HS-27A (cell line): ENCODE measurements at places on chromosomes 2 and 18.
A peak's percentile ranks its signal among the peaks of the same experiment; 100 is the strongest.

GRCh38 chr2:7634409-7634808 is 717.2 kb downstream of the RNF144A start:
- no peak for DNase-seq

- peak; percentile 31 for DNase-seq
These were observed 27.2 kb downstream of the CLUL1 start for GRCh38 chr18:623761-624620.

DNA sequence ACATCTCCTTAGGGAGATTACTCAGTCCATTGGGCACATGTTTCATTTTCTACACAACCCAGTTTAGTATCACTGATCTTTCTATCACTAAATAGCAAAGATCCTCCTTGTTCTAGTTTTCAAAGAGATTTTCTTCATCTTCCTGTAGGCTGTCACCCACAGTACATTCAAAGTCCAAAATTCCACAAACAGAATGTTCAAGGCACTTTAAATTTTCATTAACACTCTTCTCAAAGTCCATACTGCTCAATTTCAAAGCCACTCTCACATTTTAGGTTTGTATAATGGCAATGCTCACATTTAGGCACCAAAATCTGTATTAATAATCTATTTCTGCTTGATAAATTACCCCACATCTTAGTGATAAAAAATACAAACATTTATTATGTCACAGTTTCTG is 152.8 kb downstream of the FSIP2 start:
- DNase-seq: no peak

DNA sequence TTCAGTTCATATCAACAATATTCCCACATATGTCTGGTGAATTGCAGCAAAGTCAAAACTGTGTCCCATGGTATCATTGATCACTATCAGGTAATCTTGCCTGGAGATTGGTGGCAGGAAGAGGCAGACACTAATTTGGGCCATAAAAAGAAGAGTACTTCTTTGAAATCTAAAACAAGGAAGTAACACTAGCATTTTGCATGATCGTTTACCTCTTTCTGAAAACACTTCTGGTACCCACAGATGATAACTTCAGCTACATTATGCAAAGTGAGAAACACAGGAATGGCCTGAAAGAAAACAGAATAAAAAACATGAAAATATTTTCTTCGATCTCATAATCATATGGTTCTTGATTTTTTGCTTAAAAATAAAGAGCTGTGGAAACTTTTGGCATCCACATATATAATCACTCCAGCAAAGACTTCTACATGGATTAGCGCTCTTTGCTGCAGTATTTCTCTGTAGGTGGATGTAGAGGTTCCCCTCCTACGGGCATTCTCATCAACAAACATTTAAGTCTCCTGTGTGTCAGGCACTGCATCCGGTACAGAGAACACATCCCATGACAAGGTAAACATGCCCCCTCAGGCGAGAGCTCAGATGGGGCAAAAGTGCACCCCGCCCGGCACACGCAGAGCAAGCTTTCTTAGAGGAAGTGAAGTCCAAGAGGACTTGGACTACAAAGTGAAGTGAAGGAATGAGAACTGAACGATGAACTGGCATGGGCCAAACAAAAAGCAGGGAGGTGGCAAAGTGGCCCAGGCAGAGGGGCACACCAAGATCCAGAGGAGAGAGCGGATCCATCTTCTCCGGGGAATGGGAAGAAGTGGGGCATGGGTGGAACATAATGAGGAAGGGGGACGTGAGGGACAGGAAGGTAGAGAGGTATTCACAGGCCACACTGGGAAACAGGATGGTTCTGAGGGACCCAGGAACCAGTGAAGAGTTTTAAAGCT is 68.0 kb upstream of the RIOK3 start:
- no peak for DNase-seq

- DNase-seq: no peak
These were observed 85.6 kb upstream of the TAF1B start for GRCh38 chr2:9757501-9758264.

DNA sequence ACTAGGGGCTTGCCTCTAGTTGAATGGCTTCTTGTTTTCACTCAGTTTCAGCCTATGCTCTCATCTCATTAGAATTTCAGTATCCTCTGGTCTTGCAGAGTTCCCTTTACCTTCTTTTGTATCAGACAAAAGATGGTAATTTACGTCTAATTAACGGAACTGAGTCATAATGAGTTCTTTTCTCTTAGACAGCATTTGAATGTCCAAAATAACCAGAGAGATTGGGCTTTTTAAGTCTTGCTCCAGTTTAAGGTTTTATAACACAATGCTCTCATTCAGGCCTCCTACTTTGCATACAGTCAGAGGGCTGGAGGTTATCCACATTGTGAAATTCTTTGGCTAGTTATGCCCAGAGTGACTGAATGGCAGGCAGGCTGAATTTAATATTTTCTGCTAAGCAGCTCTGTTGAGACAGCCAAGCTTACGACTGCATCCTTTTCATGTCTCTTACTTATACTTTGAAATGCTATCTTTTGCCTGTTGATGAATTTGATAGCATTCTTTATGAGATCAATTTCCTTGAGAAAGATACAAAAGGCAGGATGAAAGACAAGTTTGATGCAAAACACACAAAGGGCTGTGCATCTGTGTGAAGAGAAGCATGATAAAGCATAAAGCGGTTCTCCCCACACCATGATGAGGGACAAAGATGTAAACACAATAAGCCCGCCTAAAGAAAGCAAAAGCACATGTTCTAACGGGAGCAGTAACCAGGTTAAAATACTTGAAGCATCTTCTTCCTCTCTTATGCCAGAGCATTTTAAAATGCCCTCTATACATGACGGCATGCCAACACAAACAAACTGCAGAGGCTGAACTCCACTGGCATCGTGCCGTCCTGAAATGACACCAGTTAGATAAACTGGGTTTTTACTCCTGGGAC is 90.0 kb downstream of the CDH2 start:
- no peak for DNase-seq

DNA sequence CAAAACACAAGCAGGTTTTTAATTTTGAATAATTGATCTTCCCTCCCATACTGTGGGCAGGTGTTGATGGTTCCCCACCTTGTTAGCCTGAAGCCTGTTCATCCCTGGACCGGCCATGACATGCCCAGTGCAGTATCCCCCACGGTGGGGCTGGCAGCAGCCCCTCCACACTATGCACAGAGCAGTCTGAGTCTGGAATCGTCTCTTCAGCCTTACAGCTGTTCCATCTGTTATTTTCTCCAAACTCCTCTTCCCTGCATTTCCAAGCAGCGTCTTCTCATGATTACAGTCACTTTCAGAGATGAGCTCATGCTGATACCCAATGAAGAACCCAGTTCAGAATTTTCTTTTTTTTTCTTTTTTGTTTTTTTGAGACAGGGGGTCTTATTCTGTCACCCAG is 68.2 kb downstream of the ADI1 start:
- no peak for DNase-seq

DNA sequence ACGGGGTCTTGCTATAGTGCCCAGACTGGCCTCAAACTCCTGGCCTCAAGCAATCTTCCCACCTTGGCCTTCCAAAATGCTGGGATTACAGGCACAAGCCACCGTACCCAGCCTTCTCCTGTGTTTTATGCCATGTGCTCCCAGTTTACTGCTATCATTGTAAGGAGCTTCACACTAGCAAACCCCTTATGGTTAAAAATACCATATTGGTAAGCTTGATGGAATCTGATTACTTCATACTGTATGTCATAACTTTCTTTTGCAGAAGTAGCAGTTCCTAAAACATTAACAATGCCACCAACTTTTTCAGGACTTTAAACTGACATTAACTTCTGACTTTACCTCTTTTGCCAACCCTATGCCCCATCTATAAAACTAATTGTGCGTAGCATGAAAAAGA is 36.2 kb downstream of the HAT1 start:
- DNase-seq: no peak

GRCh38 chr2:205746420-205746785 is 64.1 kb downstream of the NRP2 start:
- DNase-seq: no peak

DNA sequence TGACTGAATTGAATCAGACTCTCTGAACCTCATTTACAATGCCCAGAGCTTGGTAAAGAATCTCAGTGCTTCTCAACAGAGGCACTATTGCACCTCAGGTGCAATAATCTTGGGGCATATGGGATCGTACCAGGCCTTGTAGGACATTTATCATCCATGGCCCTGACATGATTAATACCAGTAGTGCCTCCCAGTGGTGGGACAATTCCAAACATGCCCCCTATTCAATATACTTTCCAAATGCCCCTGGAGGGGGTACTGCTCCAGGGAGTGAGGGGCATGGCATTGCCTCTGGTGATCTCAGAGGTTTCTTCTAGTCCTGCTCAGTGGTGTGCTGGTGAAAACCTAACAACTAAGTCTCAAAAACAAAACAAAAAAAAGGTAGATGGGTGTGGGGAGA is 174.9 kb upstream of the SMAD2 start:
- DNase-seq: no peak

- DNase-seq: no peak
These were observed 55.0 kb downstream of the MAPK4 start for GRCh38 chr18:50614838-50615237.

- DNase-seq: peak; percentile 42
These were observed 2.2 kb downstream of the TGIF1 start for GRCh38 chr18:3451989-3452749.

DNA sequence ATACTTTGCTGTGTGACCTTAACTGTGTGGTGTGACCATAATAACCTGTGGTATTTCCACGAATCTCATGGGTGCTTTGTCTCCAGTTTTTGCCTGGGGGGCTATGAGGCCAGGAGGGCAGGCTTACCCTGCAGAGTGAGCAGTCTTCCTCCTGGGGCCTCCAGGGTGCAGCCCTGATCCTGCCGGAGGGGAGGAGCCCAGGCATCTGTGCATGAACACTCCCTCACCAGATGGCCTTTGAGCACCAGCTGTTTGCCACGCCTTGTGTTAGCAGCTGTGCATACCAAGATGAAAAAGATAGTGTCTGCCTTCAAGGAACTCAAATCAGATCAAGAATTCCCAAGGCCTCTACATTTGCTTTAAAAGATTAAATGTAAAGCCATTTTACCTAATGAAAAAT is 75.0 kb upstream of the RBM44 start:
- no peak for DNase-seq

- DNase-seq: no peak
These were observed 26.7 kb upstream of the FAM237A start for GRCh38 chr2:206615417-206616089.

DNA sequence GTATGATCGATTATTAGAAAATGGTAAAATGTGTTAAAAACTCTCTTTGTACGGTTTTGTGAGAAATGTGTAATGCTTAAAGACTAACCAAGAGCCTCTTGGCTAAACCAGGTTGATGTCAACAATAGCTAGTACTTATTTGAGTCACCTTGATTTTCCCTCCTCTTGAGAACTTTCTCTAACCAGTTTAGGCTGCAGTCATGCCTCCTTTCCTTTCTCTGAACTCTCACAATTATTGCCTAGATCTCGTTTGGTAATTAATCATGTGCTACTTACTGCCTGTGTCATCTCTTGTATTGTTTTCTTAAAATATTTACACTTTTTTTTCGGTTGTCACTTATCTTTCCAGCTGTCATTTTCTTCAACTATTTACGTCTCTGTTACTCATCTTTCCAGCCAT is 1.1 kb upstream of the EPC2 start:
- no peak for DNase-seq

DNA sequence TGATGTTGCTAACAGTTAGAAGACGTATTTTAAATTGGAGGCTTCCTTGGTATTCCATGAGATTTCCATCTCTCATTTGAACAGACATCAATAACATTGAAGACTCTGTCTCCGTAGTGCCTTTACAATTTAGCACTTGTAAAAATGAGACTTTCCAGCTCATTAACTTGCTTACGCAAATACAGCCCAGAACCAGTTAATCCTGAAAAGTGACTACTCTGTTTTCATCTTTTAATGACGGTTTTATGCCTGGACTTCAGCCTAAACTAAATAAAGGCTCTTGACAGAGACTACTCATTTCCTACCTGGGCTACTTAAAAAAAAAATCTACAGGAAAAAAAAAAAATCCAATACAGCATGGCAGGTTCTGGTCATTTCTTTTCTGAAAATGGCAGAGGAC is 148.6 kb downstream of the LRATD1 start:
- no peak for DNase-seq

GRCh38 chr2:88603146-88603545 is 24.1 kb downstream of the EIF2AK3 start:
- no peak for DNase-seq

DNA sequence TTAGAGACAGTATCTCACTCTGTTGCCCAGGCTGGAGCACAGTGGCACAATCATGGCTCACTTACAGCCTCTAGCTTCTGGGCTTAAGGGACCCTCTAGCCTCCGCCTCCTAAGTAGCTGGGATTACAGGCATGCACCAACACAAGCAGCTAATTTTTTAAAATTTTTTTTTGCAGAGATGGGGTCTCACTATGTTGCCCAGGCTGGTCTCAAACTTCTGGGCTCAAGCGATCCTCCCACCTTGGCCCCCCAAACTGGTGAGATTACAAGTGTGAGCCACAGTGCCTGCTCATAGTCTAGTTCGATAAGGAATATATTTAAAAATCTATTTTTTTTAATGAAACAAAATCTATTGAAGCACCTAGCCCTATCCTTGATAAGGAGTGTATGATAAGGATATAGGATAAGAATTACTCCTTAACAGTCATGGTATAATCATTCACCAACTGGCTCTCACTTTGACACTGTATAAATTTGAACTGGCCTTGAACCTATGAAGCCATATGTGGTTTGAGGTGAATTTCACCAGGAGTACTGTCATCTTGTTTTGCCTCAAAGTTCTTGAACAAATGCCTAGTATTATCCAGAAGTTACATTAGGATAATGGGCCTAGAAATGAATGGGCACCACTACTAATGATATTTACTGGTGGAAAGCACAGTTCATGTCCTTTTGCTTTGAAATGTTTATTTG is 71.1 kb downstream of the EXOC6B start:
- no peak for DNase-seq

DNA sequence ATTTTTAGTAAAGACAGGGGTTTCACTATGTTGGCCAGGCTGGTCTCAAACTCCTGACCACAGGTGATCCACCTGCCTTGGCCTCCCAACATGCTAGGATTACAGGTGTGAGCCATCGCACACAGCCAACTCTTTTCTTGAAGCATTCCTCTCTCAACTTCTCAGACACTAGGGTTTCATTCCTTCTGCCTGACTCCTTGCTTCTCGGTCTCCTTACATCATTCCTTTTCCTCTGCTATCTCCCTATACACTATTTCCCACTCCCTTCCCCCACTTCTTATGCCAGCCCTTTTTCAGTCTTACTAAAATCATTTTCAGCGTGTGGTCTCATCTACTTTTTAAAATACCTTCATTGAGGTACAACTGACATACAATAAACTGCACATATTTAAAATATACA is 6.1 kb downstream of the SOS1 start:
- DNase-seq: no peak

DNA sequence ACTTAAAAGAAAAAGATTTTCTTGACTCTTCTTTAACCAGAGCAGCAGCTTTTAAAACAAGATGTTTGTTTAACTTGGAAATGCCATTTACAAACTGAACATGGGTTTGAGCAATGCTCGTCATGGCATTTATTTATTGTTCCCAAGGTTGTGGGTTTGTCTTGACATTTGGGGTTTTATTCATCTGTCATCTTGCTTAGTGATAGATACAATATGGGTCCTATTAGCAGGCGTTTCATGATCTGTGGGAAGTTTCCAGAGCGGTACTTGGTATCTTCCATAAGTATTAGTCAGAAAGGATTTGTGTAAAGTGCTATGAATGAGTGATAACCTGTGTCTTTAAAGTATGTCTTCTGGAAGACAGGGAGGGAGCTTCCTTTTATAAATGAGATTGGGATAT is 29.9 kb upstream of the MGAT5 start:
- no peak for DNase-seq
